ENCODE measurements at places on chromosomes 16 and 17. TPM values are rescaled to one million over a fixed set of nuclear protein-coding genes. Genes with fewer than 3 reads are reported as not detected.

TMEM114 gene
- not detected for total RNA-seq

DNA sequence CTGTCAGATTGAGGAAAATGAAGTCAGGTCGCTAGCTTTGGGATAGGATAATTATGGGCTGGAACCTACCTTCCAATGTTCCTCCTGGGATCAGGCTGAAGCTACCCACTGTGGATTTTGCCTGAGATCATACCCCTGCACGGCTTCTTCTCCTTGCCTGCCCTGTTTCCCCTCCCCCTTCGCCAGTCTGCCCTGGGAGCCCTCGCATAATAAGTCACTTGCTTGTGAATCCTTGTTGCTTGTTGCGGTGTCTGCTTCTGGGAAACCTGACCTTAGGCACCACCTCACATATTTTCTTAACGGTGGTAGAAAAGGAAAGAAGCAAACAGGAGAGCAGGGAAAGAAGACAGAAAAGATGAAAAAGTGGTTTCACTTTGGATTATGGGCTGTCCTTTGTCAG lies 13.3 kb upstream of the PMP22 start:
- H3K4me3 ChIP-seq, result no peak overlapping the region
- H3K36me3 ChIP-seq, result no peaks in the 10 kb centered on the region
- no peak overlapping the region for H3K27ac ChIP-seq
- no peak for DNase-seq

GRCh38 chr16:445566-445965 lies 20.1 kb downstream of the RAB11FIP3 start:
- H3K4me3 ChIP-seq, result no peak overlapping the region
- no peaks in the 10 kb centered on the region for H3K27me3 ChIP-seq
- H3K4me1 ChIP-seq, result no peaks in the 10 kb centered on the region
- H3K36me3 ChIP-seq, result no peaks in the 10 kb centered on the region
- no peak for DNase-seq

GRCh38 chr16:49036126-49036525 lies 245.5 kb downstream of the CBLN1 start:
- no peaks in the 10 kb centered on the region for H3K4me1 ChIP-seq
- H3K4me3 ChIP-seq, result no peak overlapping the region
- H3K36me3 ChIP-seq, result no peaks in the 10 kb centered on the region
- no peak for DNase-seq
- no peaks in the 10 kb centered on the region for H3K27me3 ChIP-seq
- no peak overlapping the region for H3K27ac ChIP-seq

Data from T-cell (primary cell).